ENCODE measurements at places on chromosomes 7 and 10. TPM values are rescaled to one million over a fixed set of nuclear protein-coding genes. Genes with fewer than 3 reads are reported as not detected.

- DNase-seq: no peak
Measured at GRCh38 chr10:60623627-60624026, 154.7 kb upstream of the CDK1 start.

DNA sequence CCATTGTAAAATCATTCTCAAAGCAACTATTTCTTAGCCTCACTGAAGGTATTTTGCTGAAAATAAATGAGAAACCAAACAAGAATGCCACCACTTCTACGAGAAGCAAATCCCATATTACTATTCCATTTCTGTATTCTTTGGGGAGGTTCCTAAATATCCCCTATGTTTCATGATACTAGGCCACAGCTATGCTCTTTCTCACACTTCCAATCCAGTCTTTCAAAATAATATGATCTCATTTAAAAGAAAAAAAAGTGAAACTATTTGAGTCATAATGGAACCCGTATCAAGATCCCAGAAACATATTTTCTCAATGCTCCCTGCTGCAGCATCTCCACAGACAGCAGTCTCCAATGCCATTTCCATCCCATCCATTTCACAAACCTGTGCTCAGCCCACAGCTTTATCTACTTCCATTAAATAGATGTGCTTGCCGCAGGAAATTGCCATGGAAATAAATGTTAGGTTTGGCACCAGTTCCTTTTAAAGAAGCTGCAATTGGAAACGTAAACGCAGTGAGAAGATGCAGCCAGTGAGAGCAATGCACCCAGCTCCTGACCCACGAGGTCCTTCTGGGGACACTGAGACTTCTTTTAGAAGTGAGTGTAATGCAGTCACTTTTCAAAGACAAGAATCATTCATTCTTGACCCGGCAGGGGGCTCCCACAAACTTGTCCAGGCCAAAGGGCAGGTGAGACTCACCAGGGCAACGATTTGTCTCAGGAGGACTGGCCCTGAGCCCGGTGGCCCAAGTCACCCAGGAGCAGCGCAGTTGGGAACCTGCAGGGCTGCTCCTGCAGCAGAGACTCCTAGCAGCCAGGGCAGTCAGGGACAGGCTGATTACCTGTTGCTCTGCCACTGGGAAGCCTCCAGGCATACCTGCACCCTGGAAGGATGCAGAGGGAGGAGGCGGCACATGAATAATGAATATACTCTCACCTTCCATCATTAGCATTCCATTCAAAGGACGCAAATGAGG lies 99.6 kb downstream of the C10orf90 start:
- DNase-seq: no peak

Gene PTF1A
- not detected for total RNA-seq

Gene OR6V1
- total RNA-seq: not detected

Gene TIAL1
- 18.1 TPM for total RNA-seq

Gene ANKRD61
- not detected for total RNA-seq

Measured in lung microvascular endothelial cell (primary cell).